Activated CD4-positive, alpha-beta T cell treated with anti-CD3 and anti-CD28 coated beads, Interleukin-2, amount 10 ng/mL, durations not matched to agents 7 days and 5 days (primary cell): ENCODE measurements at places on chromosomes 5 and 9. TPM values are rescaled to one million over a fixed set of nuclear protein-coding genes. Genes with fewer than 3 reads are reported as not detected.

The FAM219A gene
- total RNA-seq: 12.7 TPM

The SPATA31C1 gene
- not detected for total RNA-seq

The DNM1 gene
- total RNA-seq: 1.0 TPM

The CORO2A gene
- 7.2 TPM for total RNA-seq

The CCDC152 gene
- total RNA-seq: 4.8 TPM

The CLIC3 gene
- total RNA-seq: 2.6 TPM

The SMIM3 gene
- 8.9 TPM for total RNA-seq

The CDK5RAP2 gene
- 103 TPM for total RNA-seq

The TPPP gene
- total RNA-seq: 0.02 TPM

The PMPCA gene
- 52.9 TPM for total RNA-seq

The LECT2 gene
- total RNA-seq: not detected

The ALDH1A1 gene
- total RNA-seq: not detected
